ENCODE measurements at places on chromosomes 5 and 9. TPM values are rescaled to one million over a fixed set of nuclear protein-coding genes. Genes with fewer than 3 reads are reported as not detected.

- H3K27me3 ChIP-seq: no peaks in the 10 kb centered on the region
- no peak overlapping the region for H3K4me3 ChIP-seq
- H3K4me1 ChIP-seq: no peaks in the 10 kb centered on the region
Measured at GRCh38 chr9:130092910-130093309, 39.2 kb downstream of the GPR107 start.

The IL9 gene
- total RNA-seq: not detected

The LCN1 gene
- not detected for total RNA-seq

GRCh38 chr9:9395539-9395938 is 1217.3 kb downstream of the PTPRD start:
- no peaks in the 10 kb centered on the region for H3K36me3 ChIP-seq
- H3K4me1 ChIP-seq: no peaks in the 10 kb centered on the region
- no peak for DNase-seq
- H3K4me3 ChIP-seq: no peak overlapping the region

The SLC25A2 gene
- total RNA-seq: 2.3 TPM

The SLCO6A1 gene
- total RNA-seq: not detected

DNA sequence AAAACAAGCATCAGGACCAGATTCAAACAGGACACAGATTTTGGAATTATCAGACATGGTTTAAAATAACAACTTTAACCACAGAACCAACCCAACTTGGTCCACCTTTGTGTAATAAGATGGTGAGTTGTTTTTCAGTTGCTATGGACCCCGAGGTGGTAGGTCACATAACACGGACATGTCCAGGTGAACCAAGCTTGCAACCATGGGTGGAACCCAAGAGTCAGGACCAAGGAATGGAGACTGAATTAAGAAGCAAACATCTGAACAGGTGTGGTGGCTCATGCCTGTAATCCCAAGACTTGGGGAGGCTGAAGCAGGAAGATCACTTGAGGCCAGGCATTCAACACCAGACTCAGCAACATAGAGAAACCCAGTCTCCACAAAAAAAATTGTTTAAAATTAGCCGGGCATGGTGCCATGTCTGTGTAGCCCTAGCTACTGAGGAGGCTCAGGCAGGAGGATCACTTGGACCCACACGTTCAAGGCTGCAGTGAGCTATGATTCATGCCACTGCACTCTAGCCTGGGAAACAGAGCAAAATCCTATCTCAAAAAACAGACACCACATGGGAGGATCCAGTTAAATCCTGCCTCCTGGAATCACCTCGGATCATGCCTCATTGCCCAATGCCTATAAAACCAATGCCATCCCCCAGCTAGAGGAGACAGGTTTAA is 10.6 kb downstream of the PTBP3 start:
- H3K27ac ChIP-seq: no peak overlapping the region
- no peaks in the 10 kb centered on the region for H3K4me1 ChIP-seq

- H3K36me3 ChIP-seq: no peaks in the 10 kb centered on the region
- H3K4me3 ChIP-seq: no peak overlapping the region
- no peak overlapping the region for H3K27ac ChIP-seq
- no peak for DNase-seq
- H3K4me1 ChIP-seq: no peaks in the 10 kb centered on the region
Measured at GRCh38 chr5:143680672-143681259, 131.2 kb upstream of the HMHB1 start.

- no peak for DNase-seq
- no peaks in the 10 kb centered on the region for H3K4me1 ChIP-seq
- no peaks in the 10 kb centered on the region for H3K36me3 ChIP-seq
- H3K27me3 ChIP-seq: no peaks in the 10 kb centered on the region
- no peak overlapping the region for H3K4me3 ChIP-seq
Measured at GRCh38 chr5:153998010-153998409, 40.7 kb downstream of the FAM114A2 start.

The SPIN1 gene
- 119 TPM for total RNA-seq

GRCh38 chr5:137995077-137995748 is 37.7 kb downstream of the FAM13B start:
- H3K4me1 ChIP-seq: no peaks in the 10 kb centered on the region
- no peaks in the 10 kb centered on the region for H3K27me3 ChIP-seq
- H3K4me3 ChIP-seq: no peak overlapping the region
- no peak for DNase-seq

GRCh38 chr9:36862206-36863145 is 171.6 kb downstream of the PAX5 start:
- H3K36me3 ChIP-seq: no peaks in the 10 kb centered on the region
- no peak overlapping the region for H3K27ac ChIP-seq
- DNase-seq: no peak
- no peaks in the 10 kb centered on the region for H3K4me1 ChIP-seq
- H3K27me3 ChIP-seq: no peaks in the 10 kb centered on the region

DNA sequence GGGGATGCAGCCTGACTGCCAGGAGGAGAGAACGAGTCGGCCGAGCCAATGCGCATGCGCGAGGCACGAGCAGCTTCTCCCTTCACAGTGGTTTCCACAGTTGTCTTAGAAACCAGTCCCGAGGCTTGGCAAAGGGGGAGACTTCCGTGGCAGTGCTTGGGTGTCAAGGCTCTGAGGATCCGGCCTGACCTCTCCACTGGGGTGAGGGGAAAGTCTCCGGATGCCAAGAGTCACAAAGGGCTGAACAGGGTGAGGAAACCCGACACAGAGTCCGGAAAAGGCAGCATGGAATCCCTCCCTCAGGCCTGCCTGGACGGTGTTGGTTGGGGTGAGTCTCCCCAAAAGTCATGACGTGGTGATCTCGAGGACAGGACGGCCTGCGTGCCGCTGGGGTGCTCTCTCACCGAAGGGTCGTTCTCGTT is 475.5 kb downstream of the SPATA31A7 start:
- no peak for DNase-seq
- no peaks in the 10 kb centered on the region for H3K4me1 ChIP-seq
- no peak overlapping the region for H3K4me3 ChIP-seq
- H3K27me3 ChIP-seq: no peaks in the 10 kb centered on the region

The PLGRKT gene
- 2.9 TPM for total RNA-seq

The PHYHD1 gene
- total RNA-seq: 26.9 TPM

The CORO2A gene
- total RNA-seq: 2.8 TPM

DNA sequence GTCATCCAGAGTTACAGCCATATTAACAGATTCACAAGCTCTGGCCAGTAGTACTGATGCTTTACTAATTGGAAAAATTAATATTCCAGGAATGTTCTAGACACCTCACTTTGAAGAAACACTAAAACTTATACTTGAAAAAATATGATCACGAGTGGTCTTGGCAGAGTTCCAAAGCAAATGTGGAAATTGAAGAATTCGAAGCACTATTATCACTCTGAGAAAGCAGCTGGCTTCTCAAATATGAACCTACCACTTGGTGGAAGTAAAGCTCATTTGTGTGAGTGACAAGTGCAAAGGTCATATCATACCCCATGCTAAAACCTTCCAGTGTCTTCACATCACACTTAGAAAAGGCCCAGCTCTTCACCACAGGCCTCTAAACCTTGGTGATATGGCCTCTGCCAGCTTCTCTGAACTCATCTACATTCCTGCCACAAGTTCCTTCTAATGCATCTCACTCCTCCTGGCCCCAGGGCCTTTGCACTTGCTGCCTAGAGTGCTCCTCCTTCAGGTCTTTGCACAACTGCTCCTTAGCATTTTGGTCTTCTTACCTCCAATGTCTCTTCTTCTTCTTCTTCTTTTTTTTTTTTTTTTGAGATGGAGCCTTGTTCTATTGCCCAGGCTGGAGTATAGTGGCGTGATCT is 175.7 kb upstream of the SMIM23 start:
- no peak overlapping the region for H3K27ac ChIP-seq
- H3K27me3 ChIP-seq: no peaks in the 10 kb centered on the region
- no peak for DNase-seq
- no peaks in the 10 kb centered on the region for H3K4me1 ChIP-seq
